ENCODE measurements at places on chromosomes 5 and 9.

- DNase-seq: no peak
Observed at GRCh38 chr9:1005043-1005667, 28.7 kb downstream of the DMRT3 start.

DNA sequence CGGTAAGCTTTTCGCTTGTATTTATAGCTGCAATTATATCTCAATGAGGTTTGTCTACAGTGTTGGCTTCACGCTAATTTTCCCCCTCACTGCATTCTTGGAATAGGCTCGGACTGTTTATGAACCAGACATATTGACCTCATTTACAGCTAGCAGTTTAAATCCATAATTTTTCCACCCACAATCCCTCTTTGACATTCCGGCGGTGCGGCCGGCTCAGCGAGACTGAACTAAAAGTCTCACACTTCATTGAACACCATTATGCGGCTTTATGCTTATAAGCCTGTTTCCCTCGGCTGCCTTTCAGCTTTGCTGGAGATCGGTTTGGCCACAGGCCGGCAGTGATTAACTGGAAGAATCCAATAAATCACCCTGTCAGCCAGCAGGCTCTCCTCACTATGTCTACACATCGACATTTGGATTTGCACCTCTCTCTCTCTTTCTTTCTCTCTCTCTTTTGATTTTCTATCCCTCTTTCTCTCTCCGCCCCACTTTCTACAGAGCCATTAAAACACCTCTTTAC, 315.0 kb upstream of the TLE4 start:
- no peak for DNase-seq

DNA sequence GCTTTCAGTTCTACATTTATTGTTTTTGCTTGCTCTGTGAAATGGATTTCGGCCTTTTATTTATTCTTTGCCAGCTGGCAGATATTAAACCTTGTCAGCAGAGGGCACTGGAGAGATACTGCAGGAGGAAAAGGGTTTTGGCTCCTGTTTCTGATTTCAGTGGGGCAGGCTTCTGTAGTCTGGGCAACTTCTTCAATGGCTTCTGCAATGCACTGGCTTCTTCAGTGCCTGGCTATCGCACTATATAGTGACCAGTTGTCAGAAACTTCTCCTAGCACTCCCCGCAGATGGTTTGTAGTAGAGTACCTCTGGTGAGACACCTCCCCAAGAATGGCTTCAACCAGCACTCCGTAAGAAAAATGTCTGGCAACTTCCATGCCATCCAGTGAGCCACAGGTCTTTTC, 3.2 kb upstream of the NFX1 start:
- DNase-seq: peak; percentile 54

DNA sequence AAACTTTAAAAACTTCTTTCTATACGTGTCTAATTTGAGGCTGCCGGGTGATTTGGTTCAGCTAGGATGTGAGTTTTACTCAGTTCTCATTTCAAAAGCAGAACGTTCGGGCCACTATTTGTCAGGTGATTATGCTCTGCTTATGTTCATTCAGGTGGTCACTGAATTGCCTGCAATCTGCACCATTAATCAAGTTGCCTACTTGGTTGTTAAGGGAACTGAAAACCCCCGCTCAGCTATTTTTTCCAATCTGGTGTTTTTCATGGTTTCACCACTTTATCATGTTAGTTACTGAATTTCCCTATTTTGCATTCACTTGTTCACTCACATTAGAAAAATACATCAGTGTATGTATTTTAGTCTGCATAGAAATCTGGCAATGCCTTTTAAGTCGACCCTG, 523.0 kb downstream of the CSNK1G3 start:
- peak; percentile 67 for DNase-seq

GRCh38 chr5:169956756-169957155, 23.5 kb downstream of the INSYN2B start:
- DNase-seq: no peak

DNA sequence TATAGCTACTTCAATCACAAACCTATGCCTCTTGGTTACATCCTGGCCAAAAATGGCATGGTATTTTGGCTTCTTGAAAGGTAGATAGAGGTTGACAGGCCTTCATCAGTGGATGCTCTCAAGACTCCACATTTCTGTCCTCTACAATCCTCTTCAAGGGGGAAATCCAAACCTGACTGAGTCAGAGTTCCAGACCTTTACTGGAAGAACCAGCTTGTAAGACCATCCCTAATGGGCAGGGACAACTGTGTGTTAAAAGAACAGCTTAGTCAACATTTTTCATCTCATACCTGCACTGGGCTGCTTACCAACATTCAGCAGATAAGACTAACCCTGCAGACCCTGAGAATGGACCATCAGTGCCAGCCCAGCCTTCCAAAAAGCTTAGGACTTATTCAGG, 155.7 kb downstream of the CDK5RAP2 start:
- DNase-seq: no peak

DNA sequence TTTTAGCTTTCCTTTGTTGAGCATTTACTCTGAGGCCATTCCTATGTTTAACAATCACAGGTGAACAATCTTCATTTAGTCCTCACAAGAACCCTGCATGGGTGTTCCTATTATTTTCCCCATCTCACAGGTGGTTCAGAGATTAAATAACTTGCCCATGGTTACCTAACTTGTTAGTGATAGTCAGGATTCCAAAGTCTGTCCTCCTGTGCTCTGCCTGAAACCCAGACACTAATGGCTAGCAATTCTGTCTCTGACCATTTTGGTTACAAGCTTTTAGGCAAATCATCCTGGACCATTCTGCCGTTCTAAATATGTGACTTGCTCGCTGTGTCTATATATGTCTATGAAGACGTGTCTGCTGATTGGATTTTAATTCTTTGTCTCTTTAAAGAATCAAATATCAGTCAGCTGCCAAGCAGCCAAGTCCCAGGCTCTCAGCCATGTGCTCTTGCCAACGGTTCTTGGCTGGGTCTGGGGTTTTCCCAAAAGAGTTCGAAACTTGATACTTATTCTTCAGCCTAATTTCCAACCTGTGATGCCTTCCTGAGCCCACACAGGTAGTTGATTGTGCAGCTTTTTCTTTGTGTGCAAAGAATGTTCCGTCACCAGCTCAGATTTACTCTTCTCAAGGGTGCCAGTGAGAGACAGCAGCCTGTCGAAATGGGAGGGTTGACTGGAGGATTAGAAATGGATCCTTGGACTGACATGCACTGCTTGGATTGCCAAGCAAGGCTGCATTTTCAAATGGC, 121.7 kb downstream of the NREP start:
- no peak for DNase-seq

GRCh38 chr5:117245130-117245529, 670.5 kb upstream of the SEMA6A start:
- no peak for DNase-seq

DNA sequence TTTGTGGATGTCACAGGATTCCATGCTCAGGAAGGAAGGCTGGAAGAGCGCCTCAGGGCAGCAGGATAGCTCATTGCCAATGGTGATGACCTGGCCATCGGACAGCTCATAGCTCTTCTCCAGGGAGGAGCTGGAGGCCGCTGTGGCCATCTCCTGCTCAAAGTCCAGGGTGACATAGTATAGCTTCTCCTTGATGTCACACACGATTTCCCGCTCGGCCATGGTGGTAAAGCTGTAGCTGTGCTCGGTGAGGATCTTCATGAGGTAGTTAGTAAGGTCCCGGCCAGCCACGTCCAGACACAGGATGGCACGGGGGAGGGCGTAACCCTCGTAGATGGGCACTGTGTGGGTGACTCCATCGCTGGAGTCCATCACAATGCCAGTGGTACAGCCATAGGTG, 24.3 kb upstream of the RAPGEF6 start:
- DNase-seq: no peak

DNA sequence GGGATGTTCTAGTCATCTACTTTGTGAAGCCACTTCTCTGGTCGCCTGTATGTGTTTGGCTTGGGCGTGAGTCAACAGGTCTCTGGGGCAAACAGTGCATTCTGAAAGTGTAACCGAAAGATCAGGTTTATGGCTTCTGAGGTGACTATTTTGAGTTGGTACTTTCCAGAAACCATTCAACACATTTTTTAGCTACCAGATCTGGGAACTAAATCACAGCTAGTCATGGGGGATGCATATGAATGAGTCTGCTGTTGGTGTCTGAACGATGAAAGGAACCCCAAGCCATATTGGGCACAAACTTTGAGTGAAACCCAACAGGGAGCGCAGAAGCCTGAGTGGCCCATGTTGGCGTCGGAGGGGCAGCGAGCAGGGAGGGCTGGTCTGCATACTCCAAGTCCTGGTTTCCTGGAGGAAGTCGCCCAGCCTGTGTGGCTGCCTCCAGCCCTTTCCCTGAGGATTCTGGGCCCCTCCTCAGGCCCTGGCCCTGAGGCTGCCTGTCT, 35.3 kb downstream of the UBE2QL1 start:
- DNase-seq: no peak

- no peak for DNase-seq
Observed at GRCh38 chr9:134516464-134516863, 125.1 kb upstream of the COL5A1 start.

GRCh38 chr9:4798281-4799032, 5.7 kb downstream of the RCL1 start:
- DNase-seq: no peak

DNA sequence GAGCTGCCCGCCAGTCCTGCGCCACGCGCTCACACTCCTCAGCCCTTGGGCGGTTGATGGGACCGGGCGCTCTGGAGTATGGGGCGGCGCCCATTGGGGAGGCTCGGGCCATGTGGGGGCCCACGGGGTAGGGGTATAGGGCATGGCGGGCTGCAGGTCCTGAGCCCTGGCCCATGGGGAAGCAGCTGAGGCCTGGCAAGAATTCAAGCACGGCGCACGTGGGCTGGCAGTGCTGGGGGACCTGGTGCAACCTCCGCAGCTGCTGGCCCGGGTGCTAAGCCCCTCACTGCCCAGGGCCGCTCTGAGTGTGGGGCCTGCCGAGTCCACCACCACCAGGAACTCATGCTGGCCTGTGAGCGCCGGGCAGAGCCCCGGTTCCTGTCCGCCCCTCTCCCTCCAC, 229.6 kb upstream of the ZNF608 start:
- DNase-seq: no peak

GRCh38 chr9:127346584-127346983, 50.4 kb upstream of the SLC2A8 start:
- no peak for DNase-seq

DNA sequence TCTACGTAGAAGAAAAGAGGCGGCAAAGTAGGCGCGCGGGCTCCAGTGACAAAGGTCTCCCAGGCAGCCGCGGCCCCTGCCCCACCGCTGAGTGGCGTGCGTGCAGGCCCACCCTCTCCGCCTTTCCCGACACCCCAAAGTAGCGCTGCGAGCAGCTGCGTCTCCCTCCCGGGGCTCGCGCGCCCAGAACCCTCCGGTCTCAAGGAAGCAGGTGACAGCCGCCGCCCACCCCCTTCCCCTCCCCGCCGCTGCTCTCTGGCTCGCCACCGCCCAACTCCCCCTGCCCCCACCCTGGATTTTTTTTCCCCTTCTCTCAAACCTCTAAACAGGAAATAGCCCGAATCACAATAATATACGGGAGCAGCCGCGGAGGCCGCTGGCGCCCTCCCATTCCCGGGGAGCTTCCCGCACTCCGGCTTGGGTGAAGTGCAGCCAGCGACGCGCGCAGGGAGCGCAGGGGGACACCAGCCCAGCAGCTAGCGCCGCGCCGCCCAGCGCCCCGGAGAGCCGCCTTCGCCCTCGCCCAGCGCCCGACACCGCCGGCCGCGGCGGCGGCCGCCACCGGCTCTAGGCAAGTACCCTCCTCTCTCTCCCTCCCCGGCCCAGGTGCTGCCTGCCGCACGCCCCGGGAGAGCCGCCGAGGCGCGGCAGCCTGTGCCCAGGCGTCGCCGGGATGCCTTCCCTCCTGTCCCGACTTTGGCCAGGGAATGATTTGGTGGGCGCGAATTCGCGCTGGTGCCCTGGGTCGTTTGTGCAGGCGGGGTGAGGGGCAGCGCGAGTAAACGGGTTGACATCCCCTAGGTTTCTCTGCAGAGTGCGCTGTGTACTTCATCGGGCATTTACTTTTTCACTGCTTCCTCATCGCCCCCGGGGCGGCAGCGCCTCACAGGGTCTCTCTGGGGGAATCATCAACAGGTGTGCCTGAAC, 52.7 kb upstream of the TJP2 start:
- peak; percentile 47 for DNase-seq

GRCh38 chr5:181044093-181044599, 4.1 kb downstream of the BTNL9 start:
- DNase-seq: no peak

DNA sequence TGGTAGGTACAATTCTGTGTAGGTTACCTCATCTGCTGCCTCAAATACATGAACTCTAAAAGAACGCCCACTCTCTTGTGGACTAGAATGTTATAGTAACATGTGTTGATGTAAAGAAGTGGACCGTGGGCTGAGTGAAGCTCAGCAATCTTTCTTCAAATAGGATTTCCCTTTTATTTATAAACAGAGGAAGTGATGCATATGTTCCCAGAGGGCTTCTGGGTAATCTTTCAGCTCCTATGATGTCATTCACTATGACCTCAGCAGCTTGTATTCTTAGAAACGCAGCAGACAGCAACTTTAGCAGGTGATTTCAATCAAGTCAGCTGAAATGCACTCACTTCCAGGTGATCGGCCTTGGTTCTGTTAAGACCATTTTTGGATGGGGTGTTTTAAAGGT, 14.4 kb downstream of the F2RL2 start:
- DNase-seq: no peak

DNA sequence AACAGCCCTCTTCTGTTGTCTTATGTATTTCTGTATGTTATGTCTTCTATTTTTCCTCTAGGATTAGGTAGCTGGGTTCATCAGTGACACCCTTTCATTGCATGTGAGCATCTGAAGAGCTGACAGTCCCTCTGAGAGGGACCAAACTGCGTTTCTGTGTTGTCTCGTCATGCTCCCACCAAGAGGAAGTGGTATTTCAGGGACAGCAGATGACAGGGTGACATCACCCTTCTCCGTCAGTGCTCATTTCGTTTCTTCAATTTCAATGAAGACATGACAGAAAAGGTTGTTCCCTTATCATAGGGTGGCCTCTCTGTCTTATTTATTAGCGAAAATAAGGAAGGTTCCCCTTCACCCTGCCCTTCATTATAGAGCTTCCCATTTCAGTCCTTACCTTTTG, 225.9 kb upstream of the NR4A3 start:
- peak; percentile 30 for DNase-seq

DNA sequence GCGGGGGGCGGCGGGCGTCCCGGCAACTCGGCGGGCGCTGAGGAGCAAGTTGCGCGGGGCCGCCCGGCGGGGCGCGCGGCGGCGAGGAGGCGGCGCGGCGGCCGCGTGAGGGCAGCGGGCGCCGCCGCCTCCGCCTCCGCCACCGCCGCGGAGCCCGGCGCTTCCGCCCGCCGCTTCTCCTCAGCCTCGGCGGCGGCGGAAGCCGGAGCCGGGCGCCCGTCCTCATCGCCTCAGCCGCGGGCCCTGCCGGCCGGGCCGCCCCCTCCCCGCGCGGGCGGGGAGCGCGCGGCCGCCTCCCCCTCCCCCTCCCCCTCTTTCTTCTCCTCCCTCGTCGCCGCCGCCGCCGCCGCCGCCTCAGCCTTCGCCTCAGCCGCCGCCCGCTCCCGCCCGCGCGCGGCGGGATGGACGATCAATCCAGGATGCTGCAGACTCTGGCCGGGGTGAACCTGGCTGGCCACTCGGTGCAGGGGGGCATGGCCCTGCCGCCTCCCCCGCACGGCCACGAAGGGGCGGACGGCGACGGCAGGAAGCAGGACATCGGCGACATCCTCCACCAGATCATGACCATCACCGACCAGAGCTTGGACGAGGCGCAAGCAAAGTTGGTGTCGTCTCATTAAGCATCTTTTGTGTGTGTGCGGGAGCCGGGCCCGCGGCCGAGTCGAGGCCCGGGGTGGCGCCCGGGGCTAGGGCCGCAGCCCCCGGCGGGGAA, at the start of gene PBX3:
Gene PBX3, plus strand, starts transcription at position 321 of the 712 bp plus-strand sequence.
- peak; percentile 45 for DNase-seq

GRCh38 chr9:137352511-137353222, 50.6 kb upstream of the NRARP start:
- DNase-seq: no peak

- no peak for DNase-seq
Observed at GRCh38 chr5:176851871-176852658, 41.7 kb downstream of the UNC5A start.
